Stimulated activated CD8-positive, alpha-beta memory T cell treated with anti-CD3 and anti-CD28 coated beads, Interleukin-15, amount 100 ng/mL, for 1 hour (primary cell): ENCODE measurements at places on chromosomes 5 and 9.

- no peak for DNase-seq
Observed at GRCh38 chr9:128702949-128703615, 779 bp downstream of the PKN3 start.

- DNase-seq = no peak
Observed at GRCh38 chr5:165573445-165573844, 2068.0 kb downstream of the MAT2B start.

DNA sequence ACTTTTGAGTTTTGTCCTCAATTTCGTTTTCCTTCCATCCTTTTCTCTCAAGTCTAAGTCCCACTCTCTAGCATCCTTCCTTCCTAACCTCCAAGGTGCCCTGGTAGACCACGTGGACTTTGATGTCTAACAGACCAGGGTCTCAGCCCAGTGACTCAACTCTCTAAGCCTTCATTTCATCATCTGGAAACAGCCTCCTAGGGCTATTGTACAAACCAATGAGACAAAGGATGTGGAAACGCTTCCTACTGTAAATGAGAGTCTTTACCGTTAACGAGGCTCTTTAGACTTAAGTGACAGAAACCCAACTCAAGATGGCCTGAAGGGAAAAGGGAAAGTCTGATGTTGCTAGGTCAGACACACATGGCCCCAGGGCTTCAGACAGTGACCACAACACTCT, 49.2 kb upstream of the CPLX2 start:
- no peak for DNase-seq

GRCh38 chr5:117731446-117731845, 1156.8 kb upstream of the SEMA6A start:
- no peak for DNase-seq

DNA sequence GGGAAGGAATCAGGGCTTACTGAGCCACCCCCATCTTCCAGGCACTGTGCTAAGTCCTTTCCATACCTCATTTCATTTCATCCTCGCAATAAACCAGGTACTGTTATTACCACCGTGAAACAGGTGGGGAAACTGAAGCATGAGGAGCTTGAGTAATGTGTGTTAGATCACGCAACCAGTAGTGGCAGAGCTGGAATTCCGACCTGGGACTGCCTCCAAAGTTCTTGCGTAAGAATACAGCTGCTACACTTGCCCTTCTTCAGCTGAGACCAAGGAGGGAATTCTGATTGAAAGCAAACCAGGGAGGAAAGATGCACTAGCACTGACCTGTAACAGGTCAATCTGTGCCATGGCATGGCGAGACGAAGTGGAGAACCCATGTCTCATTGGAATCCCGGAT, 113.4 kb upstream of the MSX2 start:
- DNase-seq = no peak

DNA sequence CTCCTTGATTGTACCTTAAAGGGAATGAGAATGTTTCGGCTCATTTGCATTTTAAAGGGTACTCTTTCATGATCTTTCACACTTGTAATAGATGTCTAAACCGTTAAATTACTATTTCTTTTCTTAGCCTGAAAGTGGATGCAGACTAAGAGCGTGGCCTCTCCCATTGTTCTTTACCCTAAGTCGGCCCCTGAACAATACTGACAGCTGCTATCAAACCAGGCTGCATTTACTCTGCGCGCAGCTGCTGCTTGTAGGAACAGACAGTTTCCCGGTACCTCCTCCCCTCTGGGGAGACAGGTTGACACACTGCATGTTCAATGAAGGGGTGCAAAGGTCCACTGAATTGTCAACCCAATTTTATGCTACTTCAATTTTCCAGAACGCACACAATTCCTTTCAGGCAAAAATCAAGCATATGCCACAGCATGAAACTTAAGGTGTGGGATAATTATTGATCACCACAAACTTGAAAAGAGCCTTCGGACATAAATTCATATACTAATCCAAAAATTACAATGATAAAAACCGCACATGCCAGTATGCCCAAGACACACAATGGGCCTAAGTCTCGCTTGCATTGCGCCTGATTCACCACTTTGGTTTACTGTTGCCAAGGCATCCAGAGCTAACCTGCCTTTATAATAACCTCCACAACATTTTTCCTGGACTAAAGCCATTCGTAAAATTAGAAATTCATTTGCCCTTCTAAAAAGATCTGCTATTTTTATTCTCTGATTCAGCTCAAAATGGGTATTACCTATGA, 39.7 kb downstream of the TLE1 start:
- no peak for DNase-seq

GRCh38 chr5:157740229-157740610, 3.3 kb upstream of the LSM11 start:
- DNase-seq = no peak

- no peak for DNase-seq
Observed at GRCh38 chr9:35910613-35911359, 1.5 kb downstream of the SPAAR start.

DNA sequence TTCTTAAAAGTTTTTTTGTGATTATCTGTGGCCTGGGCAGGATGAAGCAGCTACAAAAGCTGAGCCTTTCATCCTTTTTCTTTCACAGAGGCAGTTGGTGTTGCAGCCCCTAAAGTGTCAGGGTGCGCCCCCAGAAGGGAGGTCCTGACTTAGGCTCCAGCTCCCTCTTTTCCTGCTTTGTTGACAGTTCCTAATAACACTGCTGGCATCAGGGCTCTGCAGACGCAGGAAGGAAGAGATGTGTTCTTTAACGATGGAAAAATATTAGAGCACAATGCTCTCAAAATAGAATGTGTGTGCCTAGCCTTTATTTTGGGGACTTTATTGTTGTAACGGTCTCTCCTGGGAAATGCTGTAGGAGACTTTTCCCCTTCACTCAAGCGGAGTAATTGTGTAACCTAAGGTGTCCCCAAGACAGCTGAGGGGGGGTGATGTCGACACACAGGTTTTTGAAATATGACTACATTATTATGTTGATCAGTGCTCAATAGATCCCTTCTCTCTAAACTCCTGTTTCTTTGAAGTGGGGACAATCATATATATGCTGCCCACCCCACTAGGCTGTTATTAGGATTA, 135.6 kb downstream of the SEMA6A start:
- no peak for DNase-seq

- no peak for DNase-seq
Observed at GRCh38 chr9:17339156-17339555, 204.3 kb downstream of the CNTLN start.

DNA sequence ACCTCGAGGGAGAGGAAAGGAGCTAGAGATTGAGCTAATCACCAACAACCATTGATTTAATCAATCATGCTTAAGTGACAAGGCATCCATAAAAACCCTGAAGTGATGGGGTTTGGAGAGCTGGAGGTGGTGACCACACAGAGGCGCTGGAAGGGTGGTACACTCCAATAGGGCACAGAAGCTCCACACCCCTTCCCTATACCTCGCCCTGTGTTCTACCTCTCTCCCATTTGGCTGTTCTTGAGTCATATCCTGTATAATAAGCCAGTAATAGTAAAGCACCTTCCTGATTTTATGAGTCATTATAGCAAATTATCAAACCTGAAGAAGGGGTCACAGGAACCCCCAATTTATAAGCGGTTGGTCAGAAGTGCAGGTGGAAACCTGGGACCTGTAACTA, 18.3 kb downstream of the ACTL7B start:
- DNase-seq = no peak

DNA sequence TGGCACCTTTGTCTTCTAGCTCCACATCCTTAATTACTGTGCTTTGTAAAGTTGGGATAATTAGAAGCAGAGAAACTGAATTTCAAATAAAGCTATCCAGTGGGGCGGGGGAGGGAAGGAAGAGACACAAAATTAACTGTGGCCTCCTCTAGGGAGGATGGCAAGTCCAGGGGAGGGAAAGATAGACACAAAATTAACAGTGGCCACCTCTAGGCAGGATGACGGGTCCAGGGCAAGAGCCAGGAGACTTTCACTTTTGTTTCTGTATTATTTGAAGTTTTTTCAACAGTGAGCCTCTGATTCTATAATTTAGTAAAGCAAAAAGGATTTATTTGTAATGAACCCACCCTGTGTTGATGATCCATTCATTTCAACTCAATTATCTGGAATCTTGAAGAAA, 335.9 kb downstream of the MSX2 start:
- no peak for DNase-seq

DNA sequence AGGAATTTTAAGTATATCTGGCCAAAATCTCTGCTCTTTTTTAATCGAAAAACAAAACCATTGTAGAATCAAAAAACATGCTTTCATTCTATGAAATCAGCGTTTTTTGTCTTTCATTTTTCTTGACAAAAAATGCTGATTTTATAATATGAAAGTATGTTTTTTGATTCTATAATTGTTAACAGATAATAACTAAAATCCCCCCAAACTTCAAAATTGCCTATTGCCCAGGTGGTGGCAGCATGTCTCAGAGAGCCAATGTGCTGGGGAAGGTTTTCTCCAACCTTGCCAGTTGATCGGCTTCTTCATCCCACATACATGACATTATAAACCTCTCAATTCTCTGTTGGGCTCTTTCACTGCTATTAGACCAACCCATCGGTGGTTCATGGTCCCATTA, 5.1 kb upstream of the SMIM15 start:
- DNase-seq = no peak

DNA sequence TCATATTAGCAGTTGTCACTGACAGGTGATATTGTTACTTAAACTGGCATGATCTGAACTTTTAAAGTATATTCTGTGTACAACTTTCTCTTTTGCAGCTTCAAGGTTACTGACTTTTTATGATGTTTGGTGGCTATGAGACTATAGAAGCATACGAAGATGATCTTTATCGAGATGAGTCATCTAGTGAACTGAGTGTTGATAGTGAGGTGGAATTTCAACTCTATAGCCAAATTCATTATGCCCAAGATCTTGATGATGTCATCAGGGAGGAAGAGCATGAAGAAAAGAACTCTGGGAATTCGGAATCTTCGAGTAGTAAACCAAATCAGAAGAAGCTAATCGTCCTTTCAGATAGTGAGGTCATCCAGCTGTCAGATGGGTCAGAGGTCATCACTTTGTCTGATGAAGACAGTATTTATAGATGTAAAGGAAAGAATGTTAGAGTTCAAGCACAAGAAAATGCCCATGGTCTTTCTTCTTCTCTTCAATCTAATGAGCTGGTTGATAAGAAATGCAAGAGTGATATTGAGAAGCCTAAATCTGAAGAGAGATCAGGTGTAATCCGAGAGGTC, 5.9 kb downstream of the ZCCHC7 start:
- DNase-seq = no peak

- no peak for DNase-seq
Observed at GRCh38 chr9:28270156-28270555, 696.9 kb upstream of the C9orf72 start.
